ENCODE measurements at places on chromosomes 5 and 9.

DNA sequence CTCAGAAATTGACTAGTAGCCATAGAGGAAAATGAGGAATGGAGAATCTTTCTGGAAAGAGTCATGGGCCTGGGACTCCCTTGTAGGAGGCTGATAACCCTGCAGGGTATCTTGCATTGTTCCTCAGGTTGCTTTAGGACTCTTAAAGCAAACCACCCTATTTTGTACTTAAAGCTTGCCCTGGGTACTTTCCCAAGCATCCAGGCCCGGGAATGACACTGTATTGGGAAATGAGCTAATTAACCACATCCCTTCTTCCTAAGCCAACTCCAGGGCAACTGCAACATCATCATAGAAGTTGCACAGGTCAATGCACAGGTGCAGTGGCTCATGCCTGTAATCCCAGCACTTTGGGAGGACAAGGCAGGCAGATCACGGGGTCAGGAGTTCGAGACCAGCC is 55.9 kb downstream of the UGCG start:
- DNase-seq, result no peak

DNA sequence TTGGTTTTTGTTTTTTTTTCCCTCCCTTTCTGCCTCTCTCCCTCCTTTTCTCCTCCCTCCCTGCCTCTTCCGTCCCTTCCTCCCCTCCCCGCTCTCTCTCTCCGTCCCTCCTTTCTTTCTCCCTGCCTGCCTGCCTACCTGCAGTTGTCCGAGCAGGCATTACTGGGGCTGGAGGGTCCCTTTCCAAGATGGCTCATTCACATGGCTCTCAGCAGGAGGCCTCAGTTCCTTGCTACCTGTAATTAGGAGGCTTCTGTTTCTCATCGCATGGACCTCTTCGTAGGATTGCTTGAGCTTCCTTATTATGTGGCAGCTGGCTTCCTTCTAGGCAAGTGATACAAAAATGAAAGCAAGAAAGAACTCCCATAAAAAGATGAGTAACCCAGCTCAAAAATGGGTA is 8.0 kb downstream of the RGS3 start:
- DNase-seq, result no peak

- no peak for DNase-seq
Measured at GRCh38 chr5:157303667-157304327, 37.9 kb downstream of the CYFIP2 start.

GRCh38 chr9:127173063-127173462 is 50.6 kb upstream of the ANGPTL2 start:
- no peak for DNase-seq

GRCh38 chr9:99513441-99514112 is 291.5 kb downstream of the SEC61B start:
- no peak for DNase-seq

DNA sequence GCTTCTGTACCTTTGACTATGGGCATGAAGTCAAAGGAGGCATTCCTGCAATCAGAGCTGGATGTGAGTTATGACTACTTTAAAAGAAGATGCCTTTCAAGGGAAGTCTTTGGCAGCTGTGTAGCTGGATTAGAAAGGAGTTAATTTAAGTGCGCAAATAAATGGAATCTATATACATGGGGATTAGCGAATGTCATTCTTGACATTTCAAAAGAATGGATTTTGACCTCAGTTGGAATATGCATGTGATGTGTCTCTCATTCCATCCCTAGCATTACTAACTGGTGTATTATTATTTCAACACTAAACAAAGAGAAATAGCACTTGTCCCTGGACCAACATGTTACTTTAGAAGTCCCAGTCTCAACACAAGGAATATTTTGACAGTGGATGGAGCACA is 359.6 kb upstream of the SLC24A2 start:
- no peak for DNase-seq

- no peak for DNase-seq
Measured at GRCh38 chr5:115050866-115051265, 118.8 kb downstream of the TRIM36 start.

GRCh38 chr5:160525471-160526261 is 104.0 kb downstream of the PTTG1 start:
- no peak for DNase-seq

DNA sequence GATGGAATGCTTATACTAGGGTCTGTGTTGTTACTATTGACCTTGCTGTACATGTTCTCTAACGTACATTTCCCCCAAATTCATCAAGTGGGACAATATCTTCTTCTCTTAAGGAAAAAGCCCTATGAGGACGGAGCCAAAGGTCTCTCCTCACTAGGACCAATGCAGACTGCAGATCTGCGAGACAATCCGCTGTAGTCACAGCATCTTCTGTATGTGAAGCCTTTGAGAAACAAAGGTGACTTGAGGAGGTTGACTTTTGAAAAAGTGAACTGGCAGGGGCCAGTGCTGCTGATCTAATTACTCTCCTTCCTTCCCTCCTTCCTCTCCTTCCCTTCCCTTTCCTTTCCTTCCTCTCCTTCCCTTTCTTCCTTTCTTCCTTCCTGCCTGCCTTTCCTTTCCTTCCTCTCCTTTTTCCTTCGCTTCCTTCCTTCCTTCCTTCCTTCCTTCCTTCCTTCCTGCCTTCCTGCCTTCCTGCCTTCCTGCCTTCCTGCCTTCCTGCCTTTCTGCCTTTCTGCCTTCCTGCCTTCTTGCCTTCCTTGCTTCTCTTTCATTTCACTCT is 71.1 kb upstream of the BASP1 start:
- DNase-seq, result no peak

- no peak for DNase-seq
Measured at GRCh38 chr9:99793528-99793927, 28.2 kb upstream of the NR4A3 start.
